NCI-H2081 (cell line): ENCODE measurements at places on chromosomes 7 and 10.

DNA sequence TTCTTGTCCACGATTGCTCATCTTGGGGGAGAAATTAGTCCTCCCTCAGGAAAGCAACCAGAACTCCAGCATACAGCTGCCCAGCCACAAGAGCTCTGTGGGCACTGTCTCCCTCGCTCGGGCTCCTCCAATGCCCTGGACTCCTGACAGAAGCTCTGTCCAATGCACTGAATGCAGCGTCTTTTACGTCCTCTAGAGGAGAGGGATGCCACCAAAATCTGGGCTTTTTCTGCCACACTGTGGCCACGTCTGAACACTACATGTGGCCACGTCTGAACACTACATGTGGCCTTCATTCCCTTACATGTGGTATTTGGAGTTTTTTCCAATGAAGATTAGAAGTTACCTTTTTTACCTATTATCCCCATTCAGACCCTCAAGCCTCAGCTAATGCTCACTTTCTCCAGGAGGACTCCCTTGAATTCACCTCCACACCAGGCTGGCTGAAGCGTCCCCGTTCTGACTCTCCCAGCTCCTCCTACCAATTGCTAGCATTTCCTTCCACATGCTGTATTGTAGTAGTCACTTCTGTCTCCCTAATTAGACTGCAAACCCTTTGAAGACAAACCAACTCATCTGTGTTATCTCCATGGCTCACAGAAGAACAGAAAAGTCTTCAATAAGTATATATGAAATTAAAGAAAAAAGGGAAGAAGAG, 134.3 kb upstream of the PDE1C start:
- DNase-seq, result peak; percentile 70

- no peak for DNase-seq
These were observed 694 bp downstream of the C10orf62 start for GRCh38 chr10:97590082-97590747.

DNA sequence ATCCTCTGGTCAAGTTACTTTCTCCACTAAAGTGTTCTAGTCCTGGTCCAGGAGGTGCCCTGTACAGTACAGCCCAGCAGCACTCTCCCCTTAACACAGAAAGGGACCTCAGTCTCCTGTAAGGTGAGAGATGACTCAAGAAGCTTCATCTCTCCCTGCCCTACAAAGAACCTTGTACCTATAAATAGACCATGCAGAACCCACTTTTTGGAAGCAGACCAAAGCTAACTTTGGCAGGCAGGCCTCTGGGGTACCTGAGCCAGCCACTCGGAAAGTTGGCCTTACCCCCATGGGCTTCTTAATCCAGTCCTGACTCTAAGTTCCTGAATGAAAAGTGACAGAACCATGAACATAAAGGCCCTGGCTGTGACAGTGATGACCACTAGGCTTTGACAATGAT, 454.8 kb downstream of the KCNMA1 start:
- no peak for DNase-seq

DNA sequence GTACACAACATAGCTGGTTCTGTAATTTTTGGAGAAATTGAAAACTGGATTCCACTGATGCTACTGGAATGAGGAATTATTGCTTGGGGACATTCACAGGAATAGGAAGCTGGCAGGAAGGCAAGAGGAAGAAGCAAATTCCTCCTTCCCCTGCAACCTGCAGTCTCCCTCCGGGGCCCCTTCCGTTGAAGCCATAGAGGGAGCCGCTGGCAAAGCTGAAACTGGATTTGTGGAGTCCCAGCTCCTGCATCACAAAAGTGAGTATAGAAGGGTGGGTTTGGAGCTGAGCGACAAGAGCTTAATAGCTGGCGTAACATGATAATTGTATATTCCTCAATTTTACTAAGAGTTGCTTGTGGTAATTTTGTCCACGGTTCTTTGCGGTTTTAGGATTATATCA, 190.8 kb downstream of the ADRA2A start:
- no peak for DNase-seq

- no peak for DNase-seq
These were observed 526 bp downstream of the CH25H start for GRCh38 chr10:89206402-89207180.

GRCh38 chr10:62710182-62710581, 94.3 kb upstream of the ADO start:
- no peak for DNase-seq

GRCh38 chr7:54339073-54339472, 203.1 kb upstream of the VSTM2A start:
- no peak for DNase-seq

DNA sequence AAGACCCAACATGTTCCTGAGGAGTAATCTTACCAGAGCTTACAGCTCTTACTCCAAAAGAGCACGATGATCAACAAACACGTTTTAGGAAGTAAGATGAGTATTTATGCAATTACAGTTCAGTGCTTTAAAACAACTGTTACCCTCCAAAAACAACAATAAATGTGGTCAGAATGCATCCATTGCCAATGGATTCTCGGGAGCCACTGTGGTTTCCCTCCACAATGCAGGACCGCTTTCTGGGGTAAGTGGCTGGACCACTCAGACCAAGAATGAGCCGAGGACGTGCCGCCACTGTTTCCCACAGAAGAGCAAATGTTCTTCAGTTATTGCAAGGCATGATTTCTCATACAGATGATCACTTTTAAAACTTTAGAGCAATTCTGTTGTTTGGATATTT, 232.3 kb upstream of the MKLN1 start:
- no peak for DNase-seq

DNA sequence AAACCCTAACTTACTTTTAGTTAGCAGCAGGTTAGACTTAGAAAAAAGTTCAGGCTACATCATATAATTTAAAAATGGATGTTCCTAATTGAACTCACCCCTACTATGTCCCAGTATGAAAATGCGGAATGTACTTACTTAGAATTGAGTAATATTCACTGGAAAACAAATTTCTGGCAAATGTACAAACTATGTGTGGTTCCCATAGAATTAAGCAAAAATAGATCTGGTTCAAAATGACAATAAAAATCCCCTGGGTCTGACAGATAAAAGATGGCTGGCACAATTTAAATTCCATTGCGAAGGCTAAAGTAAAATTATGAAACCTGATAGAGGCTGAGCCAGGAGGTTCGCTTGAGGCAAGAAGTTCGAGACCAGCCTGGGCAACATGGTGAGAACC, 42.4 kb upstream of the PRKAR2B start:
- no peak for DNase-seq

- no peak for DNase-seq
These were observed 32.6 kb upstream of the UNCX start for GRCh38 chr7:1200045-1200444.

- DNase-seq, result no peak
These were observed 127.6 kb downstream of the PAXIP1 start for GRCh38 chr7:154875297-154875696.

GRCh38 chr7:38206071-38206470, 28.0 kb downstream of the STARD3NL start:
- no peak for DNase-seq

DNA sequence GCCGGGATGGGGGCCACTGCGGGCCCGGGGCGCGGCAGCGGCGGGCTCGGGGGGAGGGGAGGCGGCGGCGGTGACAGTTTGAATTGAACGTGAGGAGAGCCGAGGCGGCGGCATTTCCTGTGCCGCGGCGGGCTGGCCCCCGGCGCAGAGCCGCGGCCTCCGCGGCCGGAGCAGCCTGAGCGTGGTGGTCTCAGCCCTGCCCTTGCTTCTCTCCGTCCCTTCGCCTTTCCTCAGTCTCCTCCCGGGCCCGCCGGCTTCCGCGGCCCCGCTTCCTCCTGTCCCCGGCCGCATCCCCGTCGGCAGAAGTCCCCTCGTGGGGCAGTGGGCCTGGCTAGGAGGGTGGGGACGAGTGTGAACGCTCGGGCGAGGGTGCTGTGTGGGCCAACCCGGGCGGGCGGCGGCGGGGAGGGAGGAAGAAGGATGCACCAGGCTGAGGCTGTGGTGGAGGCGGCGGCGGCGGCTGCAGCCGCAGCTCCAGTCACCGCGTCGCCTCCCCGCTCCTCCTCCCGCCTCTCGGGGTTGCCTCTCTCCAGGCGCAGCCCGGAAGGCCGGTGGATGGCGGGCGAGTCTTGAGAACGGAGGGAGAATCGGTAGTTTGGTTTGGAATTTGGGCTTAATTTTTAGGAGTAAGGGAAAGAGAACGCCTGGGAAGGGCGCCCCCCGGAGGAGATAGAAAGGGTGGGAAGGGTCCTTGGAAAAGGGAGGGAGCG, 690 bp downstream of the SEPTIN7 start:
- peak; percentile 70 for DNase-seq

- no peak for DNase-seq
These were observed 35.5 kb downstream of the CLIP2 start for GRCh38 chr7:74324531-74325209.

DNA sequence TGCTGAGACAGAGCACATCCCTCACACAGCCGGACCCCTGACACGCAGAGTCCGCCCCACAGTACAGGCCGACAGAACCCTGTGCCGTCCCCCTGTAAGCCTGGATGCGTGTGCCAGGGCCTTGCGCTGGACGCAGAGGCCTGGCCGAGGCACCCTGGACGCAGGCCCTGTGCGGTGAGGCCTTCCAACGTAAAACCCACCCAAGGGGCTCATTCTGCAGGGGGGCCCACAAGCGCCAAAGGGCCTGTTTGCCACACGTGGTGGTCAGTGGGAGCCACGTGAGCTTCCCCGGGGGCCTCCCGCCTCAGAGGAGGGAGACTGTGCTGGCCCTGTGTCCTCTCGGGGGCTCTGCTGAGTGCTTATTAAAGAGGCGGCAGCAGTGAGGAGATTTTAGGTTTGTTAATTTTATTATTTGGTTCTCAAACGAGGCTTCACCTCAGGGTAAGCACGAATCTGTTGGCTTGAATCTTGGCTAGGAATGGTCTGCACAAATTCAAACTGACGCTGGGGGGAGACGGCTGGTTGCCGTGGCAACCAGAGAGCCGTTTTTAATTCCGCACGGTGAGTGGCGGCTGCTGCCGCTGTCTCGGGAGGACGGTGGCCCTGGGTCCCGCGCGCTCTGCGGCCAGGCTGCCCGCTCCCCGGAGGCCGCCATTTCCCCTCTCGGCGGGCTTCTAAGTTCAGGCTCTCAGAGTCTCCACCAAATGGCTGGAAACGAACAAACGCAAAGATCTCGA, 4.9 kb upstream of the ADGRA1 start:
- no peak for DNase-seq

DNA sequence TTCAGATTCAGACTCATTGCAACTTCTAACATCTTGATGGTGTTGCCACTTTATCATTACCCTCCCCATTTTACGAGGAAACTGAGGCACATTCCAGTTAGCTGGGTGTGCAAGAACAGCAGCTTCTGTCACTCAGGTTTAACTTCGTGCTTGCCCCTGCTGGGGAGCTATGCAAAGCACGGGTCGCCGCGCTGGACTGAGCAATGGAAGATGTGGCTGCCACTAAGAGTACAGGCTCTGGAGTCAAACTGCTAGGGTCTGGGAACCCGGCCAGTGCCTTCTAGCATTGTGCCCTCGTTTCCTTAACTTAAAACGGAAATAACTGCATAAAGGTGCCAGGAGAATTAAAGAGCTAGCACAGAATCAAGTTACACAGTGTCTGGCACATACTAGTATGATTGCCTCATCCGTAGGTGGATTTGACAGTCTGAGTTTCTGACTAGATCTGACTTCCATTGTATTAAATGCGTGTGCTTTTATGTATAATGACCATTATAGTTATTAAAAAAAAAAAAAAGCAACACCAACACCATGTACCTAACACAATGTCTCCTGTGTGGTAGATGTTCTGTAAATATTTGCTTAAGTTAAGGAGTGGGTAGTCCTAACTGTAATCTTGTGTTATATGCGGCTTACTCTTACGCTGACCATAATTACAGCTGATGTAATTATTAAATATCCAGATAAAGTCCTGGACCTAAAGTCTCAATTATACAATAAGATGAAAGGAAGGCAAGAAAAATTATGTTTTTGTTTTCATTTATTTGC, 842 bp downstream of the ZNF22 start:
- DNase-seq, result peak; percentile 12

DNA sequence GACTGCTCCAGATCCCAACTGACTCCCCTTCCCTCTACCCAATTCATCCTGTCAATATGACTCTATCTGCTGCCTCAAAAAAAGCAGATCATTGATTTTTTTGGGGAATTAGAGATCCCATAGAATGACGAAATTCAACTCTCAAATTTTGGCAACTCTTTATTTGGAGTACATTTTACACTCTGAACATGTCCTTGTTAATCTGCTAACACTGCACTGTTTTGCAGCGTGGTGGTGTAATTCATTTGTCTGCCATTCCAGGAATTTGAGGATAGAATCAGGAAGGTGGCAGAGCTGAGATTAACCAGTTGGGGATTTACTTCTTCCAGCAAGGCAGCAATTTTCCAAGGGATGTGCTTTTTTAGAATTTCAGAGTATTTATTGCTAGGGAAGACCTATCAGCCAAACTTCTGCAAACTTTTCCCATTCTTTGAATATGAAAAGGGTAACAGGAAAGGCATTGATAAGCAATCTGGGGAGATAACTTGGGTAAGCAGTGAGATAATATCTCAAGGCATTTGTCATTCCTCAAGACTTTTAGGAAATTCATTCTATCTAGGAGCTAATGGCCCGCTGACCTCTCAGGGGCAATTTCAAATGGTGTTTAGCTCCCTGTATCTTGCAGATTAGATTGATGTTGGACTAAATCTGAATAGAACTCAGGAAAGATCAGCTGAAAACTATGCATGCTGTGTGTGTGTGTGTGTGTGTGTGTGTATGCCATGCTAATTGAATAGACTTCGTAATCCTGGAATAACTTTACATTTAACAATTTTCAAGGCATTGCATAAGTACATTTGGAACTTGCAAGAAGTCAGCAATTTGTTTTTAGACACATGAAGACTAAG, 9.7 kb downstream of the BAMBI start:
- DNase-seq, result no peak

- no peak for DNase-seq
These were observed 279.8 kb upstream of the CACNA2D1 start for GRCh38 chr7:82723411-82723810.

GRCh38 chr10:63836666-63837442, 315.7 kb downstream of the REEP3 start:
- DNase-seq, result no peak

- DNase-seq, result peak; percentile 45
These were observed 156.8 kb downstream of the FRMD4A start for GRCh38 chr10:14173706-14174594.

DNA sequence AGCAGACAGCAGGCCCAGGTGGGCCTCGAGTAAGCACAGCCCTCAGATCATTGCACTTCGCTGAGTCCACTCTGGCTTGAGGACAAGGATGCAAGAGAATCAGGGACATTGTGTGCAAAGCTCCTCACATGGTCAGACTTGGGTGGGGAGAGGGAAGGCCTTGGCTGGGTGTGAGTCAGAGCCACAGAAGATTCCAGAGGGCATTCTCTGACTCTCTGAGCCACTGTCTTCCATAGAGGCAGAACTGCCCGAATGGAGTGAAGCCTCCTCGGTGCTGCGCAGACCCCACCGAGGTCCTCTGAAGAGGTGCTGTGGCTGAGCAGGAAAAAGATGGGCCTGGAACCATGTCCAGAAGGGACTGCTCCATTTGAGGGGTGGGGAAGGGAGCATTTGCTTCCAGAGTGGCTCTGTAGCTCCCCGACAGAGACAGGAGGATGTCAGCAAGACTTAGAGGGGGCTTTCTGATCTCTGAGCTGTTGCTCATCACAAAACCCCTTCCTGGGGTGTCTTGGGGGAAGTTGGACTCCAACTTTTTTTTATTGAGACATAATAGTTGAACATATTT, 120.8 kb downstream of the PTPN20 start:
- no peak for DNase-seq

GRCh38 chr10:128130051-128130450, 3.8 kb upstream of the MKI67 start:
- no peak for DNase-seq
